ENCODE measurements at places on chromosomes 1 and 21. TPM values are rescaled to one million over a fixed set of nuclear protein-coding genes. Genes with fewer than 3 reads are reported as not detected.
A peak's percentile ranks its signal among the peaks of the same experiment; 100 is the strongest.

Gene GBP4
- 11.0 TPM for total RNA-seq

Gene HSPA6
- total RNA-seq = 1.4 TPM

- DNase-seq = no peak
- H3K4me1 ChIP-seq = peaks cover 35% of the 10 kb centered on the region
- no peaks in the 10 kb centered on the region for H3K27me3 ChIP-seq
- H3K27ac ChIP-seq = no peak overlapping the region
- no peak overlapping the region for H3K4me3 ChIP-seq
- H3K36me3 ChIP-seq = no peaks in the 10 kb centered on the region
These were observed 33.3 kb downstream of the PTPRF start for GRCh38 chr1:43563876-43564539.

- no peak overlapping the region for H3K4me3 ChIP-seq
- H3K4me1 ChIP-seq = no peaks in the 10 kb centered on the region
- H3K36me3 ChIP-seq = no peaks in the 10 kb centered on the region
- DNase-seq = no peak
- H3K27ac ChIP-seq = no peak overlapping the region
These were observed 357.8 kb upstream of the PTBP2 start for GRCh38 chr1:96363826-96364225.

GRCh38 chr1:53327182-53327913 lies 522 bp downstream of the LRP8 start:
- peaks cover 25% of the 10 kb centered on the region for H3K4me1 ChIP-seq
- peak; percentile 42 for DNase-seq
- H3K27ac ChIP-seq = no peak overlapping the region
- no peaks in the 10 kb centered on the region for H3K36me3 ChIP-seq
- H3K4me3 ChIP-seq = peak overlapping the region; percentile 63
- H3K27me3 ChIP-seq = no peaks in the 10 kb centered on the region

DNA sequence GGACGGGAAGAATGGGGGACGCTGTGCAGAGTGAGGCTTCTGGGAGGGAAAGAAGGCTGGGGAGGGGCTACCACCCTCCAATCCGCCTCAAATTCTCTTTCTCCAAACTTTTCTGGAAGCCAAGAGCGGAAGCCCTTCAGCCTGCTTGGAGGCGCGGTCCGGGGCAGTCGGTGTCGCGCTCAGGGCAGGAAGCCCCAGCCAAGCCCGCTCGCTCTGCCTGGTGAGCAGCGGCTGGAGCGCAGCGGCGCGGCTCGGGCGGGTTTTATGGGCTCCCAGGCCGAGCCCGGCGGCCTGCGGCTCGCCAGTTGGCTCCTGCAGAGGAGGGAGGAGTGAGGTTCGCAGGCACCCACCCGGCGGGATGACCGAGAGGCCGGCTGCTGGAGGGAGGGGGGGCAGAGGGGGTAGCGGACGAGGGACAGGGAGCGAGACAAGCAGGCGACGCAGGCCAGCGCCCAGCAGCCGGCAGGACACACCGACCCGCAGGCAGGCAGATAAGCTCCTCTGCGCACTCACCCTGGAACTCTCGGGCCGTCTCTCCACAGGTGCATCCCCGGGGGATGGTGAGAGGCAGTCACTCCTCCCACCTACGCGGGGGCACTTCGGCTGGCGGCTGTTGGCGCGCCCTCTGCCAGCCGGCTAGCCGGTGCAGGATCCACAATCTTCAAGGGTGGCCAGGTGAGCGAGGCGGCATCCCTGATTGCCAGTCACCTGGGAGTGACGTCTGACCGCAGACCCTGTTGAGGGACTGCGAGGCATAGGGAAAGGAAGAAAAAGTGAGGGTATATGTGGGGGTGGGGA lies at the start of gene AVPR1B:
Gene AVPR1B (minus strand): TSS at position 238 of the 798 bp plus-strand sequence. CDS start 498 bp downstream, outside the sequence.
- H3K4me1 ChIP-seq = peaks cover 12% of the 10 kb centered on the region
- peak within 1 kb of the TSS; percentile 28 for H3K27ac ChIP-seq
- peak; percentile 80 for DNase-seq

GRCh38 chr1:224922404-224923164 lies 6.9 kb upstream of the DNAH14 start:
- no peak for DNase-seq
- no peaks in the 10 kb centered on the region for H3K27me3 ChIP-seq
- H3K36me3 ChIP-seq = no peaks in the 10 kb centered on the region
- H3K4me1 ChIP-seq = no peaks in the 10 kb centered on the region
